ENCODE measurements at places on chromosomes 6 and 20. TPM values are rescaled to one million over a fixed set of nuclear protein-coding genes. Genes with fewer than 3 reads are reported as not detected.

OPRM1 gene
- not detected for total RNA-seq

SAPCD1 gene
- 0.90 TPM for total RNA-seq

- DNase-seq = no peak
Measured at GRCh38 chr6:157088841-157089240, 234.5 kb downstream of the TMEM242 start.

LY6G6C gene
- not detected for total RNA-seq

DNA sequence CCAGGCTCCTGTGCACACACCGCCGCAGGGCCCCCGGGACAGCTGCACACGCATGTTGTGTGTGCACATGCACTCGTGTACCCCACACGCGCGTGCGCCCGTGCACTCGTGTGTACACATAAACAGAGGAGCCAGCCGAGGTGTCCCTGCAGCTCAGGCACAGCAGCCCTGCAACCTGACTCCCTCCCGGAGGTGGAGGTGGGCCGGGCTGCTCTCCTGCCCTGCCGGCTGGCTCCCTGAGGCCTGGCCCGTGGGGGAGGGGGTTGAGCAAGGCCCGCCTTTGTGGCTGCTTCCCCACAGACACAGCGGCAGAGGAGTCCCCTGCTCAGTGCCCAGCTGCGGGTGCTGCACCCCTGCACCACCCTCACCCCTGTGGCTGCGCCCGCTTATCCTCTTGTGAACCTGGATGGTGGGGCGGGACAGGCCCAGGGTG is 624 bp downstream of the RBBP8NL start:
- no peak for DNase-seq

CNKSR3 gene
- total RNA-seq = 11.7 TPM

GRCh38 chr20:1526896-1527295 is 30.6 kb downstream of the SIRPD start:
- peak; percentile 35 for DNase-seq

GSTA2 gene
- not detected for total RNA-seq

EYA4 gene
- total RNA-seq = 5.7 TPM

- DNase-seq = no peak
Measured at GRCh38 chr6:36280983-36281382, 11.1 kb downstream of the PNPLA1 start.

GRCh38 chr6:101178748-101179147 is 214.8 kb upstream of the GRIK2 start:
- DNase-seq = no peak

CAPN11 gene
- not detected for total RNA-seq

- DNase-seq = peak; percentile 83
Measured at GRCh38 chr20:9407805-9408421, 106.5 kb upstream of the LAMP5 start.

GRCh38 chr6:169045486-169045885 is 208.2 kb downstream of the THBS2 start:
- DNase-seq = peak; percentile 61

BTNL2 gene
- total RNA-seq = not detected

All from fibroblast of the aortic adventitia (primary cell).